ENCODE measurements at places on chromosomes 3 and 15.

- DNase-seq, result no peak
Measured at GRCh38 chr3:115403786-115404185, 219.5 kb upstream of the GAP43 start.

GRCh38 chr3:189188466-189188865 lies 16.7 kb downstream of the TPRG1 start:
- peak; percentile 2 for DNase-seq

DNA sequence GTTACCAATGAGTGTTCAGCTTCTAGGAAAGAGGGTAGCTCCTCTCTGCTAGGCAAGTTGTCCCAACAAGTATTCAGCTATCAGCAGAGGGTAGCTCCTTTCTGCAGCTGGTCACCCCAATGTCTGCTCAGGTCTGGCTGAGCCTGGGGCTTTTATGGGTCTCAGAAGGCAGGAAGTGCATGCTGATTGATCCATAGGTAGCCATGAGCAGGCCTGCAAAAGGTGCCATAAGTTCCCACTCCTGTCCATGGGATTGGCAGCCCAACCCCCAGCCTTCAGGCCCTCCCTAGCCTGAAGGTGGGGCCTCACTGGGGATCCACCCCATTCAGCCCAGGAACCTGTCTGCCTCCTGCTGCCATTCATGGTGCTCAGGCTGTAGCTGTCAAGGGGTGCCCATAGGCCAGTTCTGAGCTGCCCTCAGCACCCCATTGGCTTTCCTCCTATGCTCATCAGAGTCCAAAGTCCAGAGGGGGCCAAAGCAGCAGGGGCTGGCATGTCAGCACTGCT lies 34.6 kb upstream of the DNAJC13 start:
- no peak for DNase-seq

DNA sequence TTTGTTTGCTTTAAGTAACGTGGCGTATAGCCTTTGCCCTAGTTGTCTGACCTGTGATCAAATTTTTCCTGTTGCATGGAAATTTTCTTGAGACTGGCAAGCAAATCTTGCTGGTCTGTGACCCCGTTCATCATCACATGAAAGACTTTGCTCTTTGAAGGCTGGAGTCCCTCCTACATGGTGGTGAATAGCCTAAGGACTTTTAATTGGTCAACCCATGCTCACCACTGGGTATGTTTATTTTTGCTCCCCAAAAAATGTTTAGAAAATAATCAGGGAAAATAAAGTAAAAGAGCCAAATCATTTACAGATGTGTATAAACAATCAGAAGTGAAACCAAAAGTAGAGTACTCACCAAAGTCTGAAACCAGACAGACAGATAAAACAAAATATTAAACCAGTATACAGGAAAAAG lies 1075.3 kb upstream of the ALCAM start:
- DNase-seq, result no peak

- peak; percentile 89 for DNase-seq
Measured at GRCh38 chr3:149812606-149813366, at the start of gene RNF13. RNF13 (plus strand) TSS chr3:149813215; CDS start chr3:149846027, 32,812 bp downstream.

Data from kidney glomerular epithelial cell (primary cell).